ENCODE measurements at places on chromosomes 5 and 9.

- no peak for DNase-seq
Observed at GRCh38 chr5:177548495-177548894, 5.9 kb downstream of the FAM193B start.

DNA sequence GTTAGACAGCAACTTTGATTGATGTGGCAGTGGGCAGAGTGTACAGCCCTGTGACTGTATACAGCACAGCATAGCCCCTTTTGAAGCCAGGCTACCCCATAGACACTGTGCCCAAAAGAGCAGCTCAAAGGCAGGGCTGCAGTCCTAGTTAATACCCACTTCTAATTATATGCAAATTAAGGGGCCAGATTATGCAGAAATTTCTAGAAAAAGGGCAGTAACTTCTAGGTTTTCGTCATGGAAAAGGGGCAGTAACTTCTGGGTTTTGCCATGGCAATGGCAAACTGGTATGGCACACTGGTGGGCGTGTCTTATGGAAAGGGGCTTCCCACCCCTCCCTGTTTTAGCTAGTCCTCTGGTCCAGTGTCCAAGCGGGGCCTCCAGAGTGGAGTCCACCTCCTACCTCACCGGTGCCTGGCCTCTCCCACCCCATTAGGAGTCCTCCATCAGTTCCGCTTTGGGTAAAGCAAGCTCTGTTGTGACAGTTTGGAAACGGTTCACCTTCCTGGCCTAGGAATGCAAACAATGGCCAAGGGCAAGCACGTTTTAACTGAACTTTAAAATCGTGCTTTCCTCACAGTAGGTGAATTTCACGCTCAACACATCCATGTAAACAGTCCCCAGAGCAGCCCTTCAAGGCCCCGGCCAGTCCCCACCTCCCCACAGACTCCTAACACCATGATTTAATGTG is 5.6 kb downstream of the ADAMTS13 start:
- no peak for DNase-seq

- DNase-seq = no peak
Observed at GRCh38 chr5:78339617-78340436, 20.6 kb upstream of the SCAMP1 start.

DNA sequence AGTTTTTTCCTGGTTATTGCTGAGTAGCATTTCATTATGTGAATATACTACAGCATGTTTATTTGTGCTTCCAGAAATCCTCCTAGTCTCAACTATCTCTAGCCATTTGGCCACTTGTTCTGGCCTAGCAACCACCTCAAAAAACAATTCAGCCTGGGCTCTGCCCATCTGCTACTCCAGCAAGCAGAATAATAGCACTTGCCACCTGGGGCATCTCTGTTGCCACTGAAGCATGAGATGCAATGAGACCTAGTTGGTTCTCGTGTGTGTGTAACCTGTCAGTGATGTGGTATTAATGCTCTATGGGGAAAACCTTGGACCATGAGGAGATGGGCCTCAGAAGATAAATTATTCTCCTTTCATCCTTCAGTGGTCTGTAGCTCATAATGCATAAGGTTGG is 129.5 kb downstream of the RNF180 start:
- DNase-seq = no peak

DNA sequence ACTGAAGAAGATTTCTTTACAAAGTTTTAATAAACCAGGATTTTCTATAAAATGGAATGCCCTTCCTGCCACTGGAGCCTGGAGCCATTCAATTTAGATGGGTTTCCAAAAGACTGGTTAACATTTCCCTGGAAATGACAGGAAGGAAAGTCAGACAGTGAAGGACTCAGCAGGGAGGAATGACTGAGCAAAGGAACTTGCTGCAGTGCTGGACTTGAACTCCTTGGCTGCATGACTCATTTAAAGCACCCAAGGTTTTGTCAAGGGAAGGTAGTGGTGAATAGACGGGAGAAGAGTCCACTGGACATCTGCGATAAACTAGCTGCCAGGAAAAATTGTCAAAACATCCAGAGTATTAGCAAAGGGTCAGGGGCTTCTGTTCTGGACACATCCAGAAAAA is 163.8 kb upstream of the SLC28A3 start:
- DNase-seq = no peak

DNA sequence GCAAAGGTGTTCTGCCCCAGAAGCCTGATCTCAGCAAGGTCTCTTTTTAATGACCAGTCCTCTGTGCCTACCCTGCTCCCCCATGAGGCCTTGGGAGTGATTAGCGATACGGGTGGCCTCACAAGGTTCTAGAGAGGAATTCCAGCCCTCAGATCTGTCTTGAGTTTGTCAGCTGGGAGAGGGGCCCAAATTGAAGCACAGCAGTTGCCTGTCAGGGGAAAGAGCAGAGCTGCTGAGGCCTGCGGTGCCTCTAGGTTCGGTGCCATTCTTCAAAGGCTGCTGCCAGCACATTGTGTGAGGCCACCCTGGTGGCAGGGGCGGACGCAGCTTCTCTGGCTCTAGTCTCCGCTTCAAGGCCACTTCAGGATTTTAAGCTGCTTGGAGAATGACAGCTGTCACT is 85.7 kb upstream of the GRIA1 start:
- DNase-seq = no peak

DNA sequence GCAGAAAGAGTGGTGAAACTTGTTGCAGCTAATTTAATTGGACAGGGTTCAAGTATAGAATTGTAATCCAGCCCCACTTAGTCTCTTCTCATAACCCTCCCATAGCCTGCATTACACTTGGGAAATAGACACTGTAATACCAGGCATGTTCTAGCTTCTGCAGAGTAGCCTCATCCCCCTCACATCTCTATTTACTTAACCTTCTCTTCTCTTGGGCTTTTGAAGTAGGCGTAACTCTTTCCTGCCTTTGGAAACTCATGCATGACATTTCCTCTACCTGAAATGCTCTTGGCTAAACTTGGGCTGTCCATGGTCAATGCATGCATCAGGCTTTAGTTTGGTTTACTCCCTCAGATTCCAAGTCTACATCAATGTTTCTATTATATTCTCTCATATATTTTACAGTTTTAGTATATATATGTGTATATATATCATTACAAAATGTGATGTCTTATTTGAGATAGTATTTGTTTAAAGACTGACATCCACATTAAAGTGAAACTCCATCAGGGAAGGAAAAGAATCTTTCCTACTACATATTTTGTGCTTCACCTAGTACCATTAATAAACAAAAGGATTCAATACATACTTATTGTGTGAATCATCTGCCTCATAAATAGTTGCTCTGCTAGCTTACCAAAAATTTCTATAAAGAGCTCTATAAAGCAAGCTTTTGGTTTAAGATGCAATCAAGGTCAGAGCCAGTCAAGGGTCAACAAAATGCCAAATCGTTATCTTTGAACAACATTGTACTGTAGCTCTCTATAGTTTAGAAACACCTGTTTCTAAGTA is 1158.0 kb downstream of the MAT2B start:
- no peak for DNase-seq

DNA sequence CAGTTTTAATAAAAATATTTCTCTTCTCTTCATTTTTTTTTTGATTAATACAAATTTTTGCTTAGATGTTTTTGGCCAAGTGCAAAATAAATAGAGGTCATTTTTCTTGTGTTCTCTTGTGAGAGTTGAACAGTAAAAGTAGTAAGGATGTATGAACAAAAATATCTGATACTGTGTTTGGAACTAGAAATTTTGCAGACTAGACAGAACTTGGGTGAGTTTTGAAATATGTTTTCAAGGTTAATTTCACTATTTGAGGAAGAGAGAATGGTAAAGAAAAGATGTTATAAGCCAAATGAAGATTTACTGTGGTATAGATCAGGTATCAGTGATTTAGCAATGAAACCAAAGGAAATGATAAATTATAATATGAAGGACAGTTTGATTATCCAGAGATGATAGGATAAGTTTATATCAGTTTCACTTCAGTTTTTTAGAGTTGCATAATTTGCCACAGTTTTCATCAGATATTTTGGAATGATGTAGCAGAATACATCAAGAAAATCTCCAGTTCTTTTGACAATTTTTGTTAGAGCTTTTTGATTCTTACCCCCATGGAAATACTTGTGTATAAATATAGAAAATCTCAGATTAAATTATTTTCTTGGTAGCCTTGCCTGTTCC is 147.9 kb upstream of the VCAN start:
- DNase-seq = no peak

DNA sequence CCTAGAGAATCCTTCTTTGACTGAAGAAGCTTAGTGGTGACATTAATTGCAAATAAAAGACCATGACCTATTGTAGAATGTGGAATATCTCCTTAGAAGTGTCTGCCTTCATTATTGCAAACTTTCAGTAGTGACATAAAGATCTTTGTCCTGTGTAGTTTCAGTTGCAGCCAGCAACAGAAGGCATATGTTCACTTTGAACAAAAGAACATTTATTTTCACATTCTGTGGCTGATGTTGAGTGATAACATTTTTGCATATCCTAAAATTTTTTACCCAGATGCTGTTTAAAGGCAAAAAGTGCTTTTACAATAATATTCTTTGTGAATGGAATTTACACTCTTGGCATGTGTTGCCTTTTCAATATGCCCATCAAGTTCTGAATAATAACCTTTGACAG is 165.9 kb downstream of the TMC1 start:
- no peak for DNase-seq

DNA sequence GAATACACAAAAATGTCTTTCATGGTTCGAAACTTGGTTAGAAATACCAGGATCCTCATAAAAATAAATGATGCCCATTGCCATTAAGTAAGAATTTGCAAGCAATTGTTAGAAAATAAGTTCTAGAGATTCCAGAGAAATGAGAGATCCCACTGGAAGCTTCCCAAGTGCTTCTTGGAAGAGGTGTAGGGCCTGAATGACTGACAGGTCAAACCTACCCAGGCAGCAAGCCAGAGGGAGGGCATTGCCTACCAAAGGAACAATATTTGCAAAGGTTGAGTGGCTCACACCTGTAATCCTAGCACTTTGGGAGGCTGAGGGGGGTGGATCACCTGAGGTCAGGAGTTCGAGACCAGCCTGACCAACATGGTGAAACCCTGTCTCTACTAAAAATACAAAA is 777.0 kb upstream of the WWC1 start:
- DNase-seq = no peak

DNA sequence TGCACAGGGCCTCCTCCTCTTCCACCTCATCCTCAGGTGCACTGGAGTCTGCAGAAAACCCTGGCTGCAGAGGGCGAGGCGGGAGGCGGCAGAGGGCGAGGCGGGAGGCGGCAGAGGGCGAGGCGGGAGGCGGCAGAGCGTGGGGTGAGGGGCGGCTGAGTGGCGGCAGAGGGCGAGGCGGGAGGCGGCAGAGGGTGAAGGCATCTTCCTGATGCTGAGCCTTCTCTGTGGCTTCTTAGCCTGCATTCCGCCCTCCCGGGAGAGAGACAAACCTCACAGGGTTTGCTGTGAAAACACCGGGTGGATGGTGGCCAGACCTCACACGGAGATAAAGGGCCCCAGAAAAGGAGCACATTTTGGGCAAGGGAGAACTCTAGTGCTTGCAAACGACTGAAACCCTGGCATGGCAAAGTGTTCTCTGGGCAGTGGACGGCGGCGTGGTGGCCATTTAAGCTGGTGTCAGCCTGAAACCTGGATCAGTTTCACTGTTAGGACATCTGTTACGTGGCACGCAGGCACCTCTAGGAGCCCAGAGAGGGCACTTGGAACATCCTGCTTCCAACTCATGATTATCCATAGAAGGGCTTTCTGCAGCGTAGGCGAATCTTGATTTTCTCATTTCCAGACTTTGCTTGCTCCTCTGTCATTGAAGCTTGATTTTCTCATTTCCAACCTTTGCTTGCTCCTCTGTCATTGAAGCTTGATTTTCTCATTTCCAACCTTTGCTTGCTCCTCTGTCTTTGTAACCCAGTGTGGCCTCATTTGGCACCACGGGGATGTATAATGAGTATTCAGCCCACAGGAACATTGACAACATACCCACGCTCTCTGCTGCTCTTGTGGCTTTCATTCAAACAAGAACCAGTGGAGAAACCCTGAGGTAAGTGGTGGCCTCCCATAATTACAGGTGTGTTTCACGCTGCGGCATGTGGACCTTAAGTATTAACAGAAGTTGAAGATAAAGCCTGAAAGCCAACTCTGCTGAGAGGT is 16.3 kb upstream of the PLEKHG4B start:
- no peak for DNase-seq

DNA sequence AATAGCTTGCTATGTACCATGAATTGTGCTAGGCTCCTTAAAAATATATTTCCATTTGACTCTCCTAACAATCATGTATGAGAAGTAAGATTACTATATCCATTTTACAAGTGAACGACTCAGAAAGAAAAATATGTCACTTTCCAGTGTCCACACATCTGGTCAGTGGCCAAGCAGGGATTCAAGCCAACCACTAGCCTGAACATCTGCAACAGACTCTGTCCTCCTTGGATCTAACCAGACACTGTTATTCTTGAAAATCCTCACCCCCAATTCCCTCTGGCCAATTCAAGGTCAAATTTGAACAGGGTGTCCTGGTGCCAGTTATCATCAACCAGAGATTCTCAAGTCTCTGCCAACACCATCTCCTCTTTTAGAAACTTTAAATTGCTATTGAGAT is 344.1 kb upstream of the WWC1 start:
- DNase-seq = no peak

DNA sequence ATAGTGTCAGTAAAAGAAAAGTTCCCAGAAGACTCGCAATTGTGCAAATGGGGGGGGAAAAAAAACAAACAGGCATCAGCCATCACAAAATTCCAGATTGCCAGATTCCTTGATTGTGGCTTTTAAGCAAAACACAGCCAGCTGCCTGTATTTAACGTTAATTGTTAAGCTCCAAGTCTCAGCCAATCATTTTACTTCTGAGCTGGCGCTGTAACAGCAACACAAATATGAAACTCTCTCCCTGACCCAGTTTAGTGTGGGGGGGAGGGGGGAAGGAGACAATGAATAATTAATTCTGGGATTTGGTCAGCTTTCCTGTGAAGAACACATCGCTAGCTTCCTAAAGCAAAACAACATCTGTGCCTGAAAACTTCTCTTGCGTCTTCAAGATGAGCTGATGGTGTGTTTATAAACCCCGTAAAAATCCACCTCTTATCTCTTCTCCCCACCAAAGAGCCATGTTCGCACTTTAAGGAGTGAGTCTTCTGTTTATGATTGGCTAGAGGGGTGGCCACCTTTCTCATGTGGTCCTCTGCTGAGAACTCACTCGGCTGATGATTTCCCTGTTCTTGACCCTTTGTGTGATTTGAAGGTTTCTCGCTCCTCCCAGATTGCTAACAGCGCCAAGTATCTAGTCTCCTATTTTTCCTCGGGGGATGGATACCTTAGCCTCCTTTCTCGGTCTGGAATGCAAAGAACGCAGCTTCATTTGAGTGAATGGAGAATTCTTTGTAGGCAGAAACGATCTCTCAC is 160.2 kb upstream of the DAPK1 start:
- DNase-seq = no peak

DNA sequence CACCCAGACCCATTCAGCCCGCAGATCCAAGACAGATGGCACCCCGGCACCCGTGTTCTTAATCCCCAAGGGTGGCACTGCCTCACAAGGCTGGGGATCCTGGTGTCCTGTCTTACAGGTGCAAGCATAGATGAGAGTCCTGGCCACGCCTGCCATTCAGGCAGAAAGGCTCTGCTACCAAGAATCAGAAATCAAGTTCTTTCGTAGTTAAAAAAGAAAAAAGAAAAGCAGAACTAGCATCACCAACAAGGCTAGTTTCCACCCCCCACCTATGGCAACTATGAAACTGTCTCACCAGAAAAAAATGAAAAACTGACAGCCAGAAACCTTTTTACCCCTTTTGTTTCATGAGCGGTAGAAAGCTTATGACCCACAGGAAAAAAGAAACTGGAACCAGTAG is 170.4 kb downstream of the SYK start:
- no peak for DNase-seq
